NCI-H2081 (cell line): ENCODE measurements at places on chromosomes 7 and 10.

DNA sequence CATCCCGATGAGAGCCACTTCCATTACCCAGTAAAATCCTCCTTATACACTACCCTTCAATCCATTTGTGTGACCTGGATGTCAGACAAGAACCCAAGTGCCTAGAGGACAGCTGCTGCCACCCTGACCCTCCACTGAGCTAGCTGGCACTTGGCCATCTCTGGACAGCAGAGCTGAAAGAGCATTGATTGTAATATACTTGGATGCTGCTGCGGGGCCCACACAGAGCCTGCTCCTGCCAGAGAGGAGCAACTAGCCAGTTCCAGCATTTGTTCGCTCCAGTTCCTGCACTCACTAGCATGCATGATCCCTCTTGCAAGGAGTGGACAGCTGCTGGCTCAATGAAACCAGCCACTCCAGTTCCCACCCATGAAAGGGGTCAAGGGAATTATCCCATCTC is 8.4 kb upstream of the TMEM254 start:
- DNase-seq: no peak

DNA sequence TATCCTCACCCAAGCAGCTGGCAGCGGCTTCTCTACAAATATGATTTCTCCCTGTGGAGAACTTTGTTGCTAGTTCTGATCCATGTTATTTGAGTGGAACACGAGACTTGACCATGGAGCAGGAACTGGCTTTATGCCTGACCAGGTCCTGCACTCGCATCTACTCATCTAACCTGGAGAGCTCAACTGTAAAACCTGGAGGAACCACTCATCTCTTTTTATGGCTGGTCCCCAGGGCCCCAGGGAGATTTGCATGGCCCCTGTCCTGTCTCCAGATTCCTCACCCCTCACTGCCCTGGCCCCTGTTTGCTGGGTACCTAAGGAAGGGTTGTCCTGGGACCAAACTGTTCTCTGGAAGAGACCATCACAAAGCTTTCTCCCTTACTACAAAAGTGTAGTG is 16.0 kb downstream of the TCAF1 start:
- DNase-seq: no peak

DNA sequence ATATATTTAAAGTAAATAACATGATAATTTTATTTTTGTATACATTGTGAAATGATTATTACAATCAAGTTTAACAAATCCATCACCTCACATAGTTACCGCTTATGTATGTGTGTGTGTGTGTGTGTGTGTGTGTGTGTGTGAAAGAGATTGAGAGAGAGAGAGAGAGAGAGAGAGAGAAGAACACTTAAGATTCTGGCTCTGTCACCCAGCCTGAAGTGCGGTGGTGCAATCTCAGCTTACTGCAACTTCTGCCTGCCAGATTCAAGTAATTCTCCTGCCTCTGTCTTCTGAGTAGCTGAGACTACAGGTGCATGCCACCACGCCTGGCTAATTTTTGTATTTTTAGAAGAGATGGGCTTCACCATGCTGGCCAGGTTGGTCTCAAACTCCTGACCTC is 17.8 kb downstream of the LYZL1 start:
- no peak for DNase-seq

DNA sequence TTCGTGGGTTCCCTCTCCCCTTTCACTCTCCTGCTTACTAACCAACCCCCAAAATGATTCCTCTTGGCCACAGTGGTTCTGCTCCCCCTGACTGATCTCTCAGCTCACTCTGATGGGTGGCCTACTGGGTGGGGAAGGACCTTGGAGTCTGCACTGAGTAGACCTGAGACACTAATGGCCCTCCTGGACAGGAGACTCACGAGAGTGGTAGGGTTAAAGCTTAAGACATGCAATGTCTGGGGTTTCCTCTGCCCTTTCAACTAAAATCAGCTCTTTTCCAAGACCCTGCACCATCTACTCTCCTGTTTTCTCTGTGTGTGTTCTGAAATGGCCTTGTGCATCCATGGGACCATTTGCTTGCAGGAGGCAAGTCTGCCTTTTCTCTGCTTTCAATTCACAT is 631.4 kb downstream of the ACTR3B start:
- DNase-seq: no peak

- no peak for DNase-seq
These were observed 84.4 kb downstream of the TNS3 start for GRCh38 chr7:47497367-47498096.

DNA sequence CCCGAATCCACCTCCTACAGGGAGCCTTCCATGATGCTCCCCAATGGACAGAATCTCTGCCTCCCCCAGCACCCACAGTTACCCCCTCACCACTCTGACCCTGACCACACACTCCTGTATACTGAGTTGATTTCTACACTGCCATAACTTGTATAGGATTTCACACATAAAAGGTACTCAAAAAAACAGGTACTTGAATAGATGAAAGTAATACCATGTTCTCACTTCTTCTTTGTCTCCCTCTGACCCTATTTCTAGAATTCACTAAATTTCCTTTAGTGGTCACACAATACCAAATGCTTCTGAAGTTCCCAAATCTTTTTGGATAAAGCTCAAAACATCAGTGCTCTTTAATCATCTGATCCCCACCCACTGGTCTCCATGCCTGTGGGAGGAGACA is 45.4 kb downstream of the HSPA12A start:
- DNase-seq: no peak

DNA sequence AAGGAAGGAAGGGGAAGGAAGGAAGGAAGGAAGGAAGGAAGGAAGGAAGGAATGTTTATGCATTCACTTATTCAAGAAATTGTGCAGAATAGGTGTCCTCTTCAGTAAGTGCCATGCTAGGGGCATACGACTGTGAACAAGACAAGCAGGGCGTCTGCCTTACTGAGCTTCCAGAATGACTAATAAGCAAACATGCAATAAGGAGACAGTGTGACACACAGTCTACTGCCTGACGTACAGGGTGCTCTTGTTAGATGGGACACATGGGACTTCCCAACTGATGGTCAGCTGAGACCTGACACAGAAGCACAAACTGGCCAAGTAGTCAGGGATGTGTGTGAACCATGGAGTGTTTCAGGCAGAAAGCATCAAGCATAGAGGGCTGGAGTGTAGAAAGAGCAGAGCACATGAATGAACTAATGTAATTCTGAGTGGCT is 18.2 kb downstream of the DNAJC12 start:
- DNase-seq: no peak

DNA sequence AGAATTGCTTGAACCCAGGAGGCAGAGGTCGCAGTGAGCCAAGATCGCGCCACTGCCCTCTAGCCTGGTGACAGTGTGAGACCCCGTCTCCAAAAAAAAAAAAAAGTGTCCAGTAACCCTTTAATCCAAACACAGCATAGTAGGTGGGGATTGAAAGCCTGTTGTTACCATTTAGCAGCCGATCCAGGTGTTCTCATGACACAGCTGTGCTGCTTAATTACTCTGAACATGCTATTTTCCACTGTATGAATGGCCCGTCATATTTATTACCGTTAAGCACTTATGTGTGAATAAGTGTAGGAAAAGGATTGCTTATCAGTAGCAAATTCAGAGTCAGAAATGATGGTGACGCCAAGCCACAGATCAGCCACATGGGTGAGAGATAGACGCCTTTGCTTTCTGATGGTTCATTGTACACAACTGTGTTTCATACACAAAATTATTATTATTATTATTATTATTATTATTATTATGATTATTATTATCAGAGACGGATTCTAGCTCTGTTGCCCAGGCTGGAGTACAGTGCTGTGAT is 11.6 kb upstream of the ORAI2 start:
- DNase-seq: no peak

- DNase-seq: no peak
These were observed 34.7 kb downstream of the MRPS24 start for GRCh38 chr7:43834463-43835251.

DNA sequence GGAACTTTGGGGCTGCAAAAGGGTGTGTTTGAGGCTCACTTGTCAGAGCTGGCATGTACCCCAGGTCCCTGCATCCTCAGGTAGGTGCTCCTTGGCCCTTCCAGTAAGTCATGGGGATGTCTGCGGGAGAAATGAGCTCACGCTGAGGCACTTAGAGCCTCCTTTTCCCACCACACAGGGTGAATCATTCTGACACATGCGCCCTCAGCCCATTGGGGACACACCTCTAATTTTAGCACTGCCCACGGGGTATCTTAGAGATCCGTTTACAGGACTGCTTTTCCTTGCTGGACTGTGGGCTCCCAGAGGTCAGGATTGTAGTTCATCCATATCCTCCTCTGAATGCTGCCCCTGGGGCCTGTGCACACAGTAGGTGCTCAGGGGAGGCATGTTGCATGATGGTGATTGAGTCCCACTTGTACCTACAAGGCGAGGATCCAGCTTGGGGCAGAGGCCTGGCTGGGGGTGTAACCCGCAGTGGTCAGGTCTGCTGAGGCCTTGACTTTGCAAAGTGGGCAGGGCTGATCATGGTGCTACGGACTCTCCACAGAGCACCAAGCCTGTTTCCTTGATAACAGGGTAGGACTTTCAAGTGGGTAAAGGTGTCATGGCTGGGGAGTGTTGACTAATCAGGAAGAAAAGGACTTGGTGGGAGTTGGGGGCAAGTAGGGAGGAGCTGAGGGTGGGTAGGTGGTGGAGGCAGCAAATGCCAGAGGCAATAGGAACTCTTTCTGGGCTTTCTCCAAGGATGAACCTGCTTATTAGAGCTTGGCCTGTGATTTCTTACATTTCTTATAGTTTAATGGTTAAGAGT is 5.8 kb downstream of the TSPAN15 start:
- DNase-seq: no peak

DNA sequence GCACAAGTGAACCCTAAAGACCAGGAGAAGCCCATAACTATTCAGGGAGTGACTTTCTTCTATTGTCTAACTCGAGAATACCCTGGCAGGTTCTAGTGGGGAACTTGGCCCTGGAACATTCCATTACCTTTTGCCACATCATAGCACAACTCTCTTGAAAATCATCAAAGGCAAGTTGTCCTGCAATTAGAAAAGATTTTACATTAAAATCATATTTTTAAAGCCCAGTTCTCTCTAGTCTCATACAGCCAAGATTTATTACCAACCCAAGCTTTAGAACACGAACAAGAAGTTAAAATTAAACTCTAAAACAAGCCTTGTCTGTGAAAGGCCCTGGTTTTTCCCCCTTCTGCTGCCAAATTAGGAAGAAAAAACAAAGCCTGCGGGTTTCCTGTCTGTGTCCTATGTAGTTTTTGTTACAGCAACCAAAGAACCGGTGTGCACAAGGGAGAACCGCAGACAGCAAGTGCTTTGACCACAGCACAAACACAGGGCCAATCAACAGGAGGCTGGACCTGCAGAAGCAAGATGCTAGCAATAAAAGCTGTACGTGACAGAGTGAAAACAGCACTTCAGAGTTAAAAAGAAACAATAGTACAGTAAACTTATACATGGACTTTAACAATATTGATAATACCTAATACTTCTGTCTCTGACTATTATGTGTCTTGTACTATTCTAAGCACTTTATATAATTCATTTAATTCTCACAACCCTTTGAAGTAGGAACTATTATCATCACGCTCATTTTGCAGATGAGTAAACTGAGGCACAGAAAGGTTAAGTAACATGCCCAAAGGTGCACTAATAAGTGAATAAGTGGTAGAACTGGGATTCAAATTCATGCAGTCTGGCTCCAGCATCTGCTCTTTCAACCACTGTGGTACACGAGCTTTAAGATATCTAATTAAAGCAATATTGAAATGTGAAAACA is 65.8 kb downstream of the STK17A start:
- no peak for DNase-seq

DNA sequence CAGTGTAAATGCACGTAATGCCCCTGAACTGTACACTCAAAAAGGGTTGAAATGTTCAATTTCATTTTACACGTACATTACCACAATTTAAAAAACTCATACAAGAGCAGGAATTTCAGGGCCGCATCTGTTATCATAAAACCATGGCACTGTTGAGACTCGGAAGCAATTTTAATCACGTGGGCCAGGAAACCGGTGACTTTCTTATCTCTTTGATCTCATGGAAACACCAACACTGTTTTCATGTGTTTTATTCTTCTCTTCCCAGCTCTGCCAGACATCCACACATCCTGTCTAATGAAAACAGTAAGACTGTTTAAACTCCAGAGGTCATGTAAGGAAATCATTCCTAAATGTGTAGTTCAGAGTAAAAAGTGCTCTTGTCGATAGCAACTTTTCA is 35.9 kb downstream of the PTPRE start:
- DNase-seq: no peak

DNA sequence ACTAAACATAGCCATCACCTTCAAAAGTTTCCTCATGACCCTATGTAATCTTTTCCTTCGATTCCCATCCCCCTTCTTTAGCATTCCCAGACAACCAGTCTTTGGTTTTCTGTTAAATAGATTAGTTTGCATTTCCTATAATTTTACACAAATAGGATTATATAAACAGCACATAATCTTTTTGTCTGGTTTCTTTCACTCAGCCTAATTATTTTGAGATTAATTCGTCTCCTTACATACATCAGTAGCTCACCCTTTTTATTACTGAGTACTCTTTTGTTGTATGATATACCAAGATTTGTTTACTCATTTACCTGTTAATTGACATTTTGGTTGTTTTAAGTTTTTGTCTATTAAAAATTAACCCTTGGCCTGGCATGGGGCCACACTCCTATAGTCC is 354.7 kb upstream of the CHRM2 start:
- no peak for DNase-seq

GRCh38 chr10:106396192-106396591 is 768.3 kb downstream of the SORCS1 start:
- no peak for DNase-seq

- no peak for DNase-seq
These were observed 696.3 kb upstream of the C7orf33 start for GRCh38 chr7:147894271-147894670.

GRCh38 chr7:82275342-82275741 is 168.2 kb downstream of the CACNA2D1 start:
- peak; percentile 99 for DNase-seq

DNA sequence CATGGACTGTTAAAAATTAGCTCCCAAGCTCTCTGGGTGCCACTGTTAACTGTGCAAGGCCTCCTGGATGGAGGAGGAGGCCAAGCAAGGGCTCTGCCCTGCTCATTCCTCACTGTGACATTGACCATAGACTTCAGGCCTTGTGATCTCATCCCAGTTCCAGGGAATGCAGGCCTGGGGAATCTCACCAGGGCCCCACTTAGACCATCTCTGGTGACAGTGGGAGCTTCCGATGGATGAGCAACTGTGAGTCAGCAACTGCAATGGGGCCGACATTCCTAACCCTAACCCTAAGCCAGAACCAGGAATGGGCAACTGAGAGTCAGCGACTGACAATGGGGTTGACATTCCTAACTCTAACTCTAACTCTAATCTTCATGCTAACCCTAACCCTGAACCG is 50.4 kb upstream of the MSMB start:
- no peak for DNase-seq

DNA sequence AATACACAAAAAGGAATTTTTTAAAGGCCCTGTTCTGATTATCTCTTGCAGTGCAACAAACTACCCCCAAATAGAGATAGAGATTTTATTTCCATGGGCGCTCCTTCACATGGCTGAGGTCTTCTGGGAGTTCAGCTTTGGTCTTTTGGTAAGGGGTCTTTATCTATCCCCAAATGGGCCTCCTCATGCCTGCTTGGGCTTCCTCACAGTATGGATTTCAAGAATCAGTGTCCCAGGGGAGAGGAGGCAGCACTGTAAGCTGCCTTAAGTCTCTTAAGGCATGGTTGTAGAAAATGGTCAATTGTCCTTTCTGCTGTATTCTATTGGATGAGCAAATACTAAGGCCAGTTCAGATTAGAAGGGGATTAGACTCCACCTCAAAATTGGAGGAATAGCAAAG is 966.2 kb downstream of the TYW1 start:
- no peak for DNase-seq

GRCh38 chr7:47538846-47539311 is 43.0 kb downstream of the TNS3 start:
- DNase-seq: no peak
